Fibroblast of villous mesenchyme (primary cell): ENCODE measurements at places on chromosomes 7 and 10. TPM values are rescaled to one million over a fixed set of nuclear protein-coding genes. Genes with fewer than 3 reads are reported as not detected.

DNA sequence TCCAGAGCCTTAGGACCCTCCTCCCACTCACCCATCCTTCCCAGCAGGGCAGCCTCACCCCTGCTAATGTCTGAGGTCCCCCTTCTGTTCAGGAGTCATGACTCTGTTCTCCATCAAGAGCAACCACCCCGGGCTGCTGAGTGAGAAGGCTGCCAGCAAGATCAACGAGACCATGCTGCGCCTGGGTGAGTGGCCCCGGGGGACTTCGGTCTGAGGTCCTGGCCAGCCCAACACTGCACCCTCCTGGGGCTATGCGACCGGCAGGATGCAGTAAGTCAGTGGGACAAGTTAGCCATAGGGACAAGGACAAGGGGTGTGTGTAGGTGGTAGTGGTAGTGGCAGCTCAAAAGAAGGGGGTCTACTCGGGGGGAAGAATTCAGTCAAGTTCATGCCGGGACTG lies 16.2 kb upstream of the AHCYL2 start:
- no peak for DNase-seq

DNA sequence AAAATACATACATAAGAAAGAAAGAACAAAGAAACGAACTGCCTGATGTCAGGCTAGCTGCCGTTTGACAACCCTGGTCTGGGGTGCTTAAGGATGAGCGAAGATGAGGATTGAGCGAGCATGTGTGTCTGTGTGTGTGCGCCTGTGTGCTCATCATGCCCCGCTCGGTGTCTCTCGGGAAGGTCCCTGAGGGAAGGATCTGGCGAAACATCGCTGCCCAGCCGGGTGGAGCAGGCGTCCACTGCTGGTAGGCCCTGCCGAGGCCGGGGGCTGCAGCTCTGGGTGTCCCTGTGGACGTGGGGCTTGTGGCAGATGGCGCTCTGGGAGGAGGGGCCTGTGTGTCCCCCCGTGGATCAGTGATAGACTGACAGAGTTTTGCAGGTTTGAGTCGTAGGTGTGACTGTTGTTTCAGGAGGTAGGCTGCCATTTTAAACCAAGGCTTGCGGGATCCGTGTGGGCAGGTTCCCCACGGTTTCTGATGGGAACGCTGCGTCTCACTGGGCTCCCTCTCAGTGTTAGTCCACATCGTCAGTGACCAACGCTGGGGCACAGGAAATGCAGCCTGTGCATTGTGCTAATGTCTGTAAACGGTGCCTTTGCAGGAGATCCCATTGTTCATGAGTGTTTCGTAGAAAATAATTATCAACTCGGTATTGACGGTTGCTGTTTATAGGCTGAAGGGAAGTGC lies 5.9 kb upstream of the SUN1 start:
- DNase-seq, result no peak

- peak; percentile 32 for DNase-seq
Observed at GRCh38 chr10:15370212-15370855, 755 bp downstream of the FAM171A1 start.

DNA sequence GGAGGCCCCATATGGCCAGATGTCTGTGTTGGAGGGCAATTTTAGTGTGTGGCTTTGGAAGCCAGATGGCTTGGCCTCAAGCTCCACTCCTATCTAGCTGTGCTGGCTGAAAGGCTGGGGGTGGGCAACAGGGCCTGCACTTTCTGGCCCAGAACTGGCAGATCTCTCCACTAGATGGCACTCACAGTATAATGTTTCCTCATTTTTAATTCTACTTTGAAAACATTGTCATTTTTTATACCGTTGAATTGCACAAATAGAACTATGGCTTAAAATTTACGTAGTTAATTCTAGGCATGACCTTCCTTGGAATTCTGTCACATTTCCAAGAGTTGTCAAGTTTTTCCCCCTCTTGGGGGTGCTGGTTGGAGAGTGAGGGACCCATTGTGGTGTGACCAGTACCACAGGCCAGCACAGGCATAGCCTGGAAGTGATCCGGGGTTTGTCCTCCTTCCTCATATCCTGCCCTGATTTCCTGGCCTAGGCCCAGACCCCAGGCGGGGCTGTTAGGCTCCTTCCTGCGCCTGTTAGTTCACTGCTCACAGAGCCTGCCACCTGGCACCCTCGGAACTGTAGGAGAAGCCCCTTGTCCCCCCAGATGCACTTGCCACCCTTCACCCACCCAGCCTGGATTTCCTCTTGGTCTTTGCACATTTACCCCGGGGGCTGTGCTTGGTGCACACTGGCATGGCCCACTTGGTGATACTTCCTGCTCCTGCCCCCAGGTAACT lies 52.8 kb downstream of the ARHGAP22 start:
- peak; percentile 65 for DNase-seq

Gene ADGRA1
- total RNA-seq, result not detected in 2 replicates

Gene ACTL6B
- total RNA-seq, result not detected in 2 replicates

DNA sequence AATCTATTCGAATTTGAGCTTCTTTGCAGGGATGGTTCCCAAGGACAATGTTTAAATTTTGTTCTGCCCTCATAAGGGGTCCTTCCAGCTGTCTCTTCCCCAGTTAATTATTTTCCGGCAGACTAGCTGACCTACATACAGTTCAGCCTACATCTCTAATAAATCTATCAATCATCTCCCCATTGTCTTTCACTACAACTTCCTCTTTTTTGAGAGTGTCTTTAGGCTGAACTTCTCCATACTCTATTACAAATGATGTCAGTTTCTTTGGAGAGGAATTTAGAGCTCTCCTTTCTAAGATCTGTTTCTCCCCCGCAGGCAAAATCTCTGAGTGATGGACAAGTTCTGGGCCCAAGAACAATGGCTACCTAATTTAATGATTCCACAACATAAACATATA lies 122.2 kb downstream of the PCLO start:
- no peak for DNase-seq

Gene GPR37
- total RNA-seq, result 5.6 and 8.7 TPM in 2 replicates

Gene AGBL3
- 1.3 and 1.6 TPM in 2 replicates for total RNA-seq

Gene FASTK
- total RNA-seq, result 87.2 and 103 TPM in 2 replicates

- no peak for DNase-seq
Observed at GRCh38 chr7:157564517-157565177, 227.8 kb downstream of the DNAJB6 start.

- peak; percentile 61 for DNase-seq
Observed at GRCh38 chr7:119175911-119176627, 951.6 kb downstream of the ANKRD7 start.

Gene NUTM2D
- 0.43 and 0.97 TPM in 2 replicates for total RNA-seq

Gene AGR3
- total RNA-seq, result not detected in 2 replicates

DNA sequence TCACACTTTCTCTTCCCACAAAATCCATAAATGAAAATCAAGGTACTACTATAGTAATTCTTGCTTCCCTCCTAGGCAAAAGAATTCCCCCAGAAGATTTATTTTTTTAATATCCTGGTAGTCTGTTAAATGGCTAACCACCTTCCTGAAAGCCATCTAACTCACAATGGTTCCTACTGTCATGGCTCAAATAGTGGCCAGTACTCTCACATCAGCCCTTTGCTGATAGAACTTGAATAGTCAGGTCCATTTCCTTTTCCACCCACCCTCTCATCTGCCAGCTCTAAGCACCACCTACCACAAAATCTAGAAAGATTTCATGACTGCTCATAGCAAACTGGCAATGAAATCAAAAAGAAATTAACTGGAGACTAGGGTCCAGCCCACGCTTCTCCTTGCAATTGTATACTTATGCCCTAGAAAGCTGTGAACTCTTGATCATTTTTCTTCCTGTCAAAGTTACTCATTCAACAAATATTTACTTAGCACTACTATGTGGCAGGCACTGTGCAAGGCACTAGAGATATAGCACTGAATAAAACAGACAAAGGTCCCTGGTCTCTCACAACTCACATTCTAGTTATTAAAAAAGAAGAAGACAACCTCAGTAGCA lies 60.4 kb downstream of the ARMH3 start:
- no peak for DNase-seq

Gene KDM7A
- total RNA-seq, result 3.9 and 4.5 TPM in 2 replicates

DNA sequence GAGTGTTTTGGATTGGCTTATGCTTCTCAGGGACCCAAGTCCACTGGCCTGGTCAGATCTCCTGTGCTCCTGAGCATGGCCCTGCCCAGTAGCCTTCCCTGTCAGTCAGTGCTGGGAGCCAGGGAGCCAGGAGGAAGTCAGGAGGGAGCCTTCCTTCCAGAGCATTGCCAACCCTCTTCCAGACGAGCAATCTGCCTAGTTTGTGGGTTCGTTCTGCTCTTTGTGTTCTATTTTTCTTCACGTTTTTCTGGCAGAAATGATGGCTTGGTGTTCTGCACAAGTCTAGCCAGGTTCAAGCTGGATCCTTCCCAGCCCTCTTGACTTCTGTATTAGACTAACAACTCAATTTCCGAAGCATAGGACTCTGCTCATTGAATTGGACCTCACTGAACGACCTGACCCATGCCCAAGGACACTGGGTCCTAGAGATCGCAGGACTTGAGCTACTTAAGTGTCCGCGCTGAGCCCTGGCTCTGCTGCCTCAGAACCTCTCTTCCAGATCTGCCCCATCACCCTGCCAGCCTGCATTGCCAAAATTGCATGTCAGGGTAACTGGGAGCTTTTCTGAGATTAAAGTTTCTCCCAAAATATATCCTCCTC lies 76.2 kb upstream of the MPP7 start:
- no peak for DNase-seq

DNA sequence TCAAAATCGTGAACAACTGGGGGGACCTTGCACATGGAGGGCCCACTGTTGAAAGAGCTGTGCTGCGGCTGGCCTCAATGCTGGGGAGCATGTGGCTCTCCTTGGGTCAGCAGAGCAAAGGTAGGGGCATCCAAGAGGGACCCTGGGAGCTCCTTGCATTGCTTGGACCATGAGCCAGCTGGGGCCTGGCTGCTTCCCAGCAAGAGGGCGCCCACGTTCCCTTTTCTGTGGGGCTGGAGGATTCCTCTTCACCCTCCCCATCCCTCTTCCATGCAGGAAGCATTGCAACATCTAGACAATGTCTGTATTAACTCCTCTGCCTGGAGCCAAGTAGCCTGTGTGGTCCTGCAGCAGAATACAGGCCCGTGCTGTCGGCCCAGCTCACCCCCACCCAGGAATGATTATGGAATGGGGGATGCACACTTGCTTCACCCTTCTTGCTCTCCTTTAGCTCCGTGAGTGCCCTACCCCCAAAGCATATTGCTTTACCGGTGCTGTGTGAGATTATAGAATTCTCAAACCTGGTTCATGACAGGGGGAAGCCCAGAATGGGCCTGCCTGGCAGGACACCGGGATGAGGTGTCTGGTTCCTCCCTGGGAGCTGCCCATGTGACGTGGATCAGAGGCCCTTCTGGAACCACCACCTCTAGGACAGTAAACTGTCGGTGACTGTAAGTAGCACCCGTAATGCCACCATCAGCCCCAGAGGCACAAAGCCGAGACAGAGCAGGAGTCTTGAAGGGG lies 61.9 kb downstream of the SYPL1 start:
- peak; percentile 83 for DNase-seq

DNA sequence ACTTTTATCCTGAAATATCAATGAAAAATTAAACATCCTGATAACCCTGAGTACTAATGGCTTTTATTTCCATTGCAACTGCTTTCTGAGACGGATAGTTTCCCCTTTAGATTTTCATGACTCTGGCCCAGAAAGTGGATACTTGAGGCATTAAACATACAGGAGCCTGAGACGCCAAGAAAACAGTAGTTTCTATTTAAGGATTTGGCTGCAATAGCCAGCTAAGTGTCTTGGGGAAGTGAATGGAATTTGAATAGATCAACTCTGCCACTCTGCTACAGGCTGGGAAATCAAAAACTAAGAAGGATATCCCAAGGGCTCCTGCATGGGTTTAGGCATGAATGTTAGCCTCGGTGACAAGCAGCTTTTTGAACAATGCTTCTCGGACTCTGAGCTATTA lies 24.7 kb upstream of the GPAM start:
- DNase-seq, result no peak

- peak; percentile 30 for DNase-seq
Observed at GRCh38 chr7:41730161-41730560, 27.3 kb upstream of the INHBA start.

GRCh38 chr7:67496589-67496988 lies 500.0 kb downstream of the TYW1 start:
- no peak for DNase-seq

Gene OPN1SW
- not detected in 2 replicates for total RNA-seq

GRCh38 chr10:131396121-131397050 lies 84.9 kb upstream of the TCERG1L start:
- peak; percentile 0 for DNase-seq

DNA sequence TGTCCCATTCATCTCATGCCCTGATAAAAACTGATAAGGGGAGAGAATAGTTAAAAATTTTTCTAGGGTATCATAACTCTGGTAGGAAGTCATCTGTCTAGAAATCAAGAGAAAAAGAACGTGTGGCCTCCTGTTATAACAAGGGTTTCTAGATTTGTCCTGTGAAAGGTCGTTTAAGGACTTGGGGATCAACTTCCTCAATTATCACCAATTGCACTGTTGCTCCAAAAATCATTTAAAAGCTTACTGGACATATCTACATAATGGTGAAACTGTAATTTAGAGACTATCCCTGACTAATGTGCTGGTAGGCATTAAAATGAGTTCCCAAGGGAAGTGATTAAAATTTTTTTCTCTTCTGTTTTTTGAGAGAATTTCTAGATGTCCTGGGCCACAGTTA lies 58.2 kb downstream of the GPR141 start:
- DNase-seq, result no peak

DNA sequence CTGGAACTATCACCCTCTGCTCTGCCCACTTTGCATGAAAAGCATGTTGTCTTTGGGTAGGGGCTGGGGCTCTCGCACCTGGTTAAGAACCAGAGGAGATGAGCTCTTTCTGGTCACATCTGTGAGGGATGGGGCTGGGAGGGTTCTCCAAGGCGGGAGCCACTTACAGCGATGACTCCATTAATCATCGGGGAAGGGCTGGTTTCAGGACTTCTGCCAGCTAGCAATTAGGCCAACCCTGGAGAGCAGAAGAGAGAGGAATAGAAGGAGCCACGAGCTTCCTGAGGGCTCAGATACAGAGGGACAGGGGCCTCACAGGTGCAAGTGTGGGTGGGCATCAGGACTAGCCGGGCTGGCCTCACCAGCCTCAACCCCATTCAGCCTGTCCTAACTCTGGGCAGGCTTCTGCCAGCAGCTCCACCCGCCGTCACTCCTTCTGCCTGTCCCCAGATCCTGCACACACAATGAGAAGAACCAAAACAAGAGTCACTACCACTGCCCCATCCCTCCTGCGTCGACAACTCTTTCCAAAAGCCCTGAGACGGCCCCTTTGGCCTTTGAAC lies 8.4 kb downstream of the AQP1 start:
- no peak for DNase-seq

Gene ASB10
- total RNA-seq, result not detected in 2 replicates

DNA sequence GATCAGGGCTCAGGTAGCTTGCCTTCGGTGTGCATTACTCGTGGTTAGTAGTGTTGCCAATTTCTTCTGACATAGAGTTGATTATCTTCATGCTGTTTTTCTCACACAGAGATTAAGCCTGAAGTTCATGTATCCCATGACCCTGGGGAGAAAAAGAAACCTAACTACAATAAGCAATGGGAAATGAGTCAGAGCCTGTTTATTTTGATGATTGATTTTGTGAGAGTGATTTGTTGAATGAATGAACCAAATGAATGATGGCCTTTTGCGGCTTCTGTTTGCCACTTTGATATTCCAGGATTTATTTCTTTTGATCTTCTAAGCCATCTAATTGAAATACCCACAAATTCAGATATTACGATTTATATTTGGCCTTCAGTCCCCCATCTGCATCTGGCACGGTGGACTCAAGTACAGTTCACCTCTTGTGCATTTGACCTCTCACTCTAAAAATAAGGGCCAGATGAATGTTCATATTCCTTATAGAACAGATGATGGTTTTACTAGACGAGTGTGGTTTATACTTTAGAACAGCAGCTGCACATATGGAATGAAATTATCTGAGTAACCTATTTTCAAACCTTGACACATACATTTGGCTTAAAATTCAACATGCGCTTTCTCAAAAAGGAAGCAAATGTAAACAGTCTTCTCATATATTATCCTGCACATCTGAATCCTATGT lies 110.7 kb downstream of the PLCE1 start:
- peak; percentile 70 for DNase-seq
